Motor neuron (in vitro differentiated cells): ENCODE measurements at places on chromosomes 6 and 20. TPM values are rescaled to one million over a fixed set of nuclear protein-coding genes. Genes with fewer than 3 reads are reported as not detected.

PMEPA1 gene
- total RNA-seq: 6.8 and 8.1 TPM in 2 replicates

LY6G5C gene
- 2.8 and 3.0 TPM in 2 replicates for total RNA-seq

FOXC1 gene
- total RNA-seq: 14.1 and 23.4 TPM in 2 replicates

RBBP8NL gene
- total RNA-seq: 0.05 and 0.06 TPM in 2 replicates

SOBP gene
- 42.5 and 43.9 TPM in 2 replicates for total RNA-seq

JPH2 gene
- 2.1 and 2.4 TPM in 2 replicates for total RNA-seq

DOP1A gene
- total RNA-seq: 32.8 and 34.8 TPM in 2 replicates

MOXD1 gene
- 0.26 TPM in 1 of 2 replicates, not detected in the other for total RNA-seq

SLC22A3 gene
- 0.19 TPM in 1 of 2 replicates, not detected in the other for total RNA-seq

CCN2 gene
- total RNA-seq: 1.8 and 2.5 TPM in 2 replicates

- ATAC-seq: no peak
Observed at GRCh38 chr6:72424476-72424875, 197.4 kb upstream of the KCNQ5 start.

DNA sequence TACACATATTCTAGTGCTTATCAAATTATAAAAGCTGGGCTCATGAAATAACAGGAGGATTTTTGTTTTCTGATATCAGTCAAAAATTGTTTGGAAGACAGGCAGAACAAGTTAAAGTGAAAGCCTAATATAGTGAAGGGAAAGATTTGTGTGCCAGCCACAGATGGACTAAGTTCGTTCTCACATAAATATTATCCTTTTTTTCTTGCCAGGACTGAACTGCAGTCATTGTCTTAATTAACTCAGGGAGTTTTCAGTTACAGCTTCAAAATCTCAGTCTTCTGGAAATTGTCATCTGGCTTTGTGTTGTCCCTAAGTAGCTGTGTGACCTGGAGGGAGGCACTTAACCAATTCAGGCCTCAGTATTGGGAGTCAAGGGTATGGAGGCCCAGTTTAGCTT, 40.7 kb downstream of the PLCB4 start:
- ATAC-seq: no peak

- no peak for ATAC-seq
Observed at GRCh38 chr6:98633886-98634285, 200.5 kb upstream of the POU3F2 start.

- ATAC-seq: no peak
Observed at GRCh38 chr6:39350723-39351505, 28.4 kb upstream of the KCNK16 start.

- peak; percentile 89 for ATAC-seq
Observed at GRCh38 chr6:36765594-36766398, 68.2 kb downstream of the RAB44 start.

DNA sequence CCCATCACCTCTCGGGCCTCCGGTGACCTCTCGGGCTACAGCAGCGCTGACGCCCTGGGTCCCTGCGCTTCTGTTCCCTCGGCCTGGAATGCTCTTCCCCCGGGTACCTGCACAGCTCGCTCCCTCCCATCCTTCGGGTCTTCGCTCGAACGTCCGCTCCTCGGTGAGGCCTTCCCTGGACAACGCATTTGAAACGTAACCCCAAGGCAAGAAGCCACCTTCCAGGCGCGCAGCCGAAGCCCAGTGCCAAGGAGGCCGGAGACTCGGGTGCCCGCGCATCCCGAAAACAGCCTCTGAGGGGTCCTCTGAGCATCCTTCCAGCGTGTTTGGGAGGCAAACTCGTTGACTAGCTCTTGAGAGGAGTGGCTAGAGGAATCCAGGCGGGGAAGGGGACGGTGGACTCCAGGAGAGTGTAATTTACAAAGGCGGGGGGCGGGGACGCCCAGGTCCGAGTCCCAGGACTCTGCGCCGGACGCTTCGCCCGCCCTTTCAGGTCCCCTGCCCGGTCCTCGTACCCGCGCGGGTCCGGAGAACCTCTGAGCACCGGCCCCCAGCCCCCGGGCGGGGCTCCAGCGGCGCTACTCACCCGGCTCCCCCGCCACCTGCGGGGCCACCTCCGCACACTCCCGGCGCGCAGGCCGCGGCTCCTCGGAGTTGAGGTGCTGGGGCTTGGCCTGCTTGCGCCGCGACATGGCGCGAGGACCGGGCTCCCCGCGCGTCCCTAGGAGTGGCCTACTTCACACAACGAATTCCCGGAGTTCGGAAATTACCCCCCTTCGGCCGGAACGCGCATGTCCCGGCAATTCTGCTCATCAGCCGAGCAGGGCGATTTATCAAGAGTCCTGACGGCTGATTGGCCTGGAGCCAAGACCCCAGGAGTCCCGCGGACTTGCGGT, 86.8 kb downstream of the ZFP64 start:
- peak; percentile 74 for ATAC-seq

DNA sequence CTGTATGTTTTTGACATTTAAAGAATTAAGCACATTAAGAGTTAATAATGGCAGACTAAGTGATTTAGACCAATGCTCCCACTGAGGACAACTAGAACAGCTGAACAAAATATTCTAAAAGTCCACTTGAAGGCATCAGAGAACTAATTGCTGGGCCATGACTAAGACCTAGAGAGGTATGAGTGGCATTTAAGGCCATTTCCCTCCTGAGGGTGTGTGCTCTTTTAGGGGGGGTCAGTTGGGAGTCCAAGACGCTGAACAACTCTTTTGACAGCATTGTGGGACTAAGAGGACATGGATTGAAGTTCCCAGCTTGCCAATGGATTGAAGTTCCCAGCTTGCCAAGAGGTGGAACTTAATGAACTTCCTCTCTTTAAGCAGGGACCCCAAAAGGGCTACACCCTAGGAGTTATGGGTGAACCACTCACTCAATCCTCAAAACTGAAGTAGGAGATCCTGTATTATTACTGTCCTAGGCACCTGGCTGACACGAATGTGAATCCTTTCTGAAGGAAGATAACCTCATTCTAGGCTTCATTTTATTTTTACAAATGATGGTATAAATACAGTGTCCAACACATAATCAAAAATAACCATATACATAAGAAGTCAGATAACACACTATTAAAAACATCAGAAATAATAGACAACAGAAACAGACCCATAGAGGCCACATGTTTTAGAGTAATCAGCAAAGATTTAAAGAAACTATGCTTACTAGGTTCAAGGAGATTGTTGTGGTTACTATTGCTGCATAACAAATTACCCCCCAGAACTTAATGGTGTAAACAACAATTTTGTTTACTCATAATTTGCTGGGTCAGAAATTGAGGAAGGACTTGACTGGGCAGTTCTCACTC, 175.1 kb downstream of the VEGFA start:
- ATAC-seq: no peak

DNA sequence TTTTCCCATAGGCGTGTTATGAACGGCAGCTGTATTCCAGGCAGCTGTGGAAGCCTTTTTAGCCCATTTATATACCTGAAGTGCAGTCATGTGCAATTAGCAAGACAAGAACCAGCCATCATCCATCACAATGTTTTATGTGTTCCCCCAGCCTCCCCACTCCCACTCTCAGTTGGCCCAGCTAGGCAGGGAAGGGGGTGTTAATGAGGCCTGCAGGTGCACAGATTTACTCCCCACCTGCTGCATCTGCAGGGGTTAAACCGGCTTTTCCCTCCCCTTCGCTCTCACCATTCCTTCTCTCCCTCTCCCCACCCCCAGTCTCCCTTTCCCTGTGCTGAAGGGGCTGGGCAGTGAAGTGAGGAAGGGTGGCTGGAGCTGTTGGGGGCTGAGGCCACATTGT, 149.8 kb upstream of the AKAP12 start:
- peak; percentile 86 for ATAC-seq

DNA sequence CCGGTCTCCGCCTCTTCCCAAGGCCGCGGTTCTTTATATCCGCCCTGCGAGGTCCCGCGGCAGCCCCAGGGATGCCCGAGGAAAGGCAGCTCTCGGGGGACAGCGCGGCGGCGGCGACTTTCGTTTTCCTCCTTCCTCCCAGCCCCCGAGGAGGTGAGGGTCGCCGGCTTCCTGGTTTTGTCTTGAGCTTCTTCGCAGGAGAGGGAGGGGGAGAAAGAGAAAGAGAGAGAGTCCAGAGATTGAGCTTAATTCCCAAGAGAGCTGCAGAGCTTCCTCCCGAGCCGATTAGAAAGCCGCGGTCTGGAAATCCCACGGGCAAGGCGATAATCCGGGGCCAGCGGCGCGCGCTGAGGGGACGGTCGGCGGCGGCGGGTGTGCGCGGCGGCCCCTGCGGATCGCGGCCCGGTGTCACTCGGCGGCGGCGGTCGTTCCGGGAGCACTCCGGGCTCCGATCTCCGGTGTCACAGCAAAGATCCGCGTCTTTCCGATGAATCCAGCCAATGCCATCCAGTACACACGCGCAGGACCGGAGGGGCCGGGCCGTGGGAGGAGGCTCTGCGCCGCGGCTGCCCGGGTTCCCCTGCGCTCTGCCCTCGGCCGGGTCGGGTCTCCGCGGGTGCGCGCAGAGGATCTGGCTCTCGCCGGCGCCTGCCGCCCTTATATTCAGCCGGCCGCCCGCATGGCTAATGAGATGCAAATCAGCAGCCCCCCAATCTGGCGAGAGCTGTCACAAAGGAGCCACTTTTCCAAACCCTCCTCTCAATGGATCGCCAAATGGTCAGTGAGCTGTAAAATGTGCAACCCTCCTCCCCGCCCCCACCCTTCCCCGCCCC, at the start of gene DLL1:
Gene DLL1, minus strand, starts transcription at position 783 of the 833 bp plus-strand sequence. CDS start 939 bp downstream, outside the sequence.
- peak; percentile 64 for ATAC-seq
